ENCODE measurements at places on chromosomes 12 and 14.

- no peak for DNase-seq
Observed at GRCh38 chr14:68393259-68393658, 399.6 kb downstream of the ZFP36L1 start.

DNA sequence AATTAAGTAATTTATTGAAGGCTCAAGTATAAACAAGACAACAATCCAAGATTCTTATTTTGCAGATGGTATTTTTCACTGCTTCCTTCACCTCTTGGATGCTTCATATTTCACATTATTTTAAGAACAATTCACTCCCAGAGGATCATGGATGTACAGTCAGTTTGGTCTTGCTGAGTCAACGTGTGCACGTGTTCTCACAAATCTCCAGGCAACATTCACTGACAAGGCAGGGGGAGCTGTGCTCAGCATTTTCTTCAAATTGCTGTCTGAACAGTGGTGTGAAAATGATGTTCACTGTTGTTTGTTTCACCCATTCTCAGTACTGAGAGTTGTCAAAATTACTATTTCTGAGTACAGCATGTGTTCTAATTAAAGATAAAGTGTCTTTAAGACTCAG is 118.3 kb upstream of the SLC38A4 start:
- DNase-seq, result no peak

GRCh38 chr14:47543459-47543858 is 131.9 kb downstream of the MDGA2 start:
- DNase-seq, result no peak

DNA sequence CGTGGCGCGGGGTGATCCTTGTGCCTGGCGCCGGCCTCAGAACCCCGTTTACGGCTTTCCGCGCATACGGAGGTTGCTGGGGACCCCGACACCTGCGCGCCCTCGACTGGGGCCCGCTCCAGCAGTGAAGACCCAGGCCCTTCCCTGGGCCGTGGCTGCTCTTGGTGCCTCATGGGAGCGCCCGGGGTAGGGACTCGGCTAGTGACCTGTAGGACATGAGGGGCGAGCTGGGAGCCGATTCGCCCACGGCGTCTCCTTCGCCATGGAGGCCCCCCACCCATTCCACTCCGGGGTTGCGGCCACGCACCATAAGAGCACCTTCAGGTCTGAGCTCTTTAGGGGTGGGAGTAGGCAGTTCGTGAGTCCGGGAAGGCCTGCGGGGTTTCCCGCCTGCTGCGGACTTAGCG is 14.2 kb upstream of the PAX9 start:
- no peak for DNase-seq

- no peak for DNase-seq
Observed at GRCh38 chr14:104254735-104255400, 116.5 kb downstream of the KIF26A start.

GRCh38 chr12:100942984-100943749 is 148.6 kb downstream of the ANO4 start:
- DNase-seq, result no peak

- DNase-seq, result no peak
Observed at GRCh38 chr12:2226641-2227040, 173.9 kb downstream of the CACNA1C start.

- no peak for DNase-seq
Observed at GRCh38 chr12:32451816-32452215, 52.5 kb downstream of the FGD4 start.

DNA sequence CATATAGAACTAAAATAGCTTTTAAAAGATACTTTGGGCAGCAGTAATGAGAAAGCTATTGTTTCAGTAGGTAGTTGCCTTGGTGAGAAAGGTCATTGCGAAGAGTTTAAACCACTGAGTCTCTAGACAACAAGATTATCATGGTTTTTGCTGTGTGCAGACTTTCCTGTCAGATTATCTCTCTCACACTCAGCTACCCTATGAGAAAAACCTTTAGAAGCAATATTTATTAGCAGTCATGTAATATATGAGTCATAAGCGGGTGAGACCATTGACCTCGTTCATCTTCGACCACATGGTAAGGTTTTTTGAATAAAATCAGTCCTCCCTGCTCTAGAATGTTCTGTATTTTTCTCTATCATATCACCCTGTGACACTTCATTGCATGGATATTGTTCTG is 59.9 kb downstream of the GPR65 start:
- no peak for DNase-seq

GRCh38 chr14:98070536-98070935 is 1201.5 kb downstream of the BCL11B start:
- no peak for DNase-seq

- no peak for DNase-seq
Observed at GRCh38 chr12:109782326-109782703, 50.9 kb downstream of the TRPV4 start.

DNA sequence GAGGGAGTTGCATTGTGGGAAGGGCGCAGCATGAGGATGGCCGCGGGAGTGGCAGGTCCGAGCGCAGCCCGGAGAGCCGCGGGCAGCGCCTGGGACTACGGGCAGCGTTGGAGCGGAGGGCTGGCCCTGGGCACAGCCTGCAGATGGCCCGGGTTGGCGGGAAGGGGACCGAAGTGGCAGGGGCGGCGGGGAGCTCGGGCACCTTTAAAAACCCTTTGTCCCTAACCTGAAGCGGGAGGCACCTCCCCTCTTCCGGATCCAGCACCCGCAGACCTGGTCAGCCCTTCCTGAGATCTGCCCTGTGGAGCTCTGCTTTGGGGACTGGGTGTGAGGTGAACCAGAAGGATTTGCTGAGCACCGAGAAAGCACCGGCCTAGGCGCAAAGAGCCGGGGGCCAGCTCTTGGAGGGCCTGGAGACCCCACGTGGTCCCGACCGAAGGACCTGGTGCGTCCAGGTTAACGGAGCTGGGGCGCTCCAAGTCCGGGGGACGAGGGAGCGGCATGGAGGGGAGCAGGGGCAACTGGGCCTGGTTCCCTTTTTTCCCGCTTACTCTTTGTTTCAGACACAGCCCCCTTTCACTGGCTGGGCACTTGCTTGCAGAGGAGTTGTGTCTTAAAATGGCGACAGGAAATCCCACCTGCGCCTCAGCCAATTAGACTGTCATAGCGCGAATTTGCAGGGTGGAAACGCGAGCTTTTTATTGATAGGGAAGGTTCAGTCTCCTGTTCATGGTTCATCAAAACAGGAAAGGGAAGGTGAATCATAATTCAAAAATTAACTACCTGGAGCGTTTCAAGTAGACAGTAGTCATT is 792 bp upstream of the SLC38A1 start:
- DNase-seq, result peak; percentile 15

- DNase-seq, result no peak
Observed at GRCh38 chr14:94363151-94363624, 25.2 kb downstream of the SERPINA1 start.

DNA sequence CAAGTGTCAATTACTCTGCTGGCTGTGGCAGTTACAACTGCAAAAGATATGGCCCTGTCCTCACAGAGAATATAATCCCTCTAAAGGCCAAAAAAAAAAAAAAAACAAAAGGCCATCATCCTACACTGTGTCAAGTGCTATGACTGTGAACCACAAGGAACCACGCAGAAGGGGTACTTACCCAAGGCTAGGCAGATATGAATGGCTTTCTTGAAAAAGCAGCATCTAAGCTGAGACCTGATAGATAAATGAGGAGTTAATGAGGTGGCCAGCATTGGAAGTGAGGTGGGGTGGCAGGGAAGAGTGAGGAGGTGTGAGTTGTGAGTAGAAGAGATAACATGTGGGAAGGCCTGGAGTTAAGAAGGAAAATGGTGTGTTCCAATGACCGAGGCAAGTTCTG is 16.4 kb upstream of the IL22 start:
- DNase-seq, result no peak

DNA sequence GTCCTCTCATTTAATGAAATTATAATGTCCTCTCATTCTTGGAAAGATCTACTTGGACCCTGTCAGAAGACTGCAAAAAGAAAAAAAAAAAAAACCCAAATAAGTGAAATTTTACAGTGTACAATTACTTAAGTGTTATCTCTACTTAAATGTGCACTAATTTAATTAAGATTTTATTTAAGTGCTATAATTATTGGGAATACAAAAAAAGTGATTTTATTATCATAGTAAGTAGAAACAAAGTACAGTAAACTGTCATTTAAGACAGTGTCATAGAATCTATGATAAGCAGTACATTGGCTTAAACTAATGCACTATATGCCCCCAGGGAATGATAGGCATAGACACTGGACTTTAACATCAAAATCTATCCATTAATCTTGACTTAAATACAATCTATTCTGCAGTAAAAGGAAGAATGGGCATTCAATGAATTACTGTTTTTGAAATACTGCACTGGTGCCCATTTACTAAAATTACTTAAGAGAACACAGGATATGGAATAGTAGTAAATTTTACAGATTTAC is 23.3 kb downstream of the INSM2 start:
- no peak for DNase-seq

- peak; percentile 59 for DNase-seq
Observed at GRCh38 chr12:2051700-2052621, 826 bp upstream of the CACNA1C start.

DNA sequence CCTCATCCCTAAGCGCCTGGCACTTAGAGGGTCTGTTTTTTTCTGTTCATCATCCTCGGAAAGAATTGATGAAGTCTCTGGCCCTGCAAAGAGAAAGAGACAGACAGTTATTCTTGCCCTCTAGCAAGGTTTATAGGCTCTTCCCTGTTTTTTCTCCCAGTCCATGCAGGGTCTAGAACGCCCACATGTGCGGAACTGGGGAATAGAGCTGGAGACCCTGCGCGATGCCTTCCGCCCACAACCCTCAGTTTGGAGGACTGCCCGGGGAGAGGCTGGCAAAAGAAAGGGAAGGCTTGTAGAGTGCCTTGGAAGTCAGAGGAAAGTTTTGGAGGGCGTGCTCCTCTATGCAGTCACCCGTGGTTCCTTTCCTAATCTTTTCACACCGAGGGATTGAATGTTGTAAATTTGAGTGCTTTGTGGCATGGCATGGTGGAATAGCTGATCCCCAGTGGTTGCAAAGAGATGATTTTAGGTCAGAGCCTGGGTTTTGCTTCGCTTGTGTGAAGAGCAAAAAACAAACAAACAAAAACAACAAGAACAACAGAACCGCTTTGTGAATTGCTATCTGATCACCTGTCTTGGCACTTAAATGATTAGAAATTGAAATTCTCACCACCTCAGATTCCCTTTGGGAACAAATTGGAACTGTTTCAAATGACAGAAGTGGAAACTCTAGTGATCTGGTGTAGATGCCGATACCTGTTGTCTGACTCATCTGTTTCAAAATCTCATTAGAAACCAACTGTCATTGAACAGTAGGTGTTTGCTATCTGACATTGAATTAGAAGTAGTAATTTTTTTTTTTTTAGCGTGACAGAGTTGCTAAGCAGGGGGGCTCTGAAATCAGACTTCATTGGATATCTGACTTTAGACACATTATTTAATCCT is 947 bp downstream of the GAS2L3 start:
- DNase-seq, result peak; percentile 21

- no peak for DNase-seq
Observed at GRCh38 chr12:108876550-108876949, 3.3 kb upstream of the DAO start.

GRCh38 chr14:73323896-73324399 is 86.6 kb downstream of the PAPLN start:
- no peak for DNase-seq

GRCh38 chr12:83172866-83173649 is 486.4 kb downstream of the TMTC2 start:
- DNase-seq, result no peak

GRCh38 chr14:75976826-75977581 is 4.8 kb downstream of the TGFB3 start:
- no peak for DNase-seq

GRCh38 chr12:49200919-49201594 is 12.2 kb upstream of the TUBA1A start:
- DNase-seq, result no peak

DNA sequence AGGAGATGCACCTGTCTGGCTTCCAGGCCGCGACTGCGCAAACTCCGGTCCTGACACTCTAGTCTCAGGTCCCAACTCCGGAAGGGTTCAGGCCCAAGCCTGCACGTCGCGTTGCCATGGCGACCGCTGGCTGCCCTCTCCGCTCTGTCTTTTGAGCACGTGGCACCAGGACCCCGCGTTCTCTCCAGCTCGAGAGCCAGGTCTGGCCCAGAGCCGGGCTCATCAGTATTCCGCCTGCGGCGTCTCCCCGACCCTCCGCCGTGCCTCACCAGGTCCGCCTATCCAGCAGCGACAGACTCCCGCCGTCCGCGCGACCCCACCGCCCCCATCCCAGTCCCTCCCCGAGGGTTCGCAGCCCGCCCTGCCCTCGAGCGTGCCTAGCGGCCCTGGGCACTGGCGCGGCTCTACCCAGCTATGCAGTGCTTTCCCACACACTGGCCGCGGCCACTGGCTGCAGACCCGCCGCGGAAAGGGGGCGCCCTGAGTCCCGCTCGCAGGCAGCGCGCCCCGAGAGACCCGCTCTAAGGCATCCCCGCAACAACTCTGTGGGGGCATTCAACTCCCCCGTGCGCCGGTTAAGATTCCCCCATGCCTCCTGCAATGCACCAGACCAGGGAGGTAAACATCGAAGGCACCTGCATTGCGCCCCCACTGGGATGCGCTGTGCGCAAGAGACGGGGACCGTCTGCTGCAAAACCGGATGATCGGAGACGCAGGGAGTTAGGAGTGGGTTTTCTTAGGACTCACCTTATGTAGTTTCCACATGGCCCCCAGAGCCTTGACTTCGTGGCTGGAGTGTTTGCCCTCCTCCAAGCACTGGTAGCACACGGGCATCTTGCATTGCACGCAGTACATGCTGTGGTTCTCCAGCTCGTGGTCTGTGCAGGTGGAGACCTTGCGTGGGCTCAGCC is 1.3 kb downstream of the TRIM9 start:
- peak; percentile 57 for DNase-seq
